ENCODE measurements at places on chromosomes 16 and 17. TPM values are rescaled to one million over a fixed set of nuclear protein-coding genes. Genes with fewer than 3 reads are reported as not detected.

The GDPD3 gene
- total RNA-seq: 1.6 TPM

The TRAPPC2L gene
- total RNA-seq: 49.8 TPM

The MYH3 gene
- 0.44 TPM for total RNA-seq

The CBLN1 gene
- total RNA-seq: not detected

The C17orf113 gene
- 0.17 TPM for total RNA-seq

The TEKT5 gene
- not detected for total RNA-seq

The COG8 gene
- 43.3 TPM for total RNA-seq

The RAB34 gene
- 240 TPM for total RNA-seq

Data from smooth muscle cell of trachea (primary cell).